PC-3 (cell line): ENCODE measurements at places on chromosomes 1 and 21.

- no peaks in the 10 kb centered on the region for H3K27me3 ChIP-seq
- peak overlapping the region; percentile 52 for H3K27ac ChIP-seq
- H3K4me1 ChIP-seq, result peaks cover 60% of the 10 kb centered on the region
Observed at GRCh38 chr1:16151196-16151994, 4.5 kb downstream of the EPHA2 start.

- DNase-seq, result no peak
- H3K27me3 ChIP-seq, result no peaks in the 10 kb centered on the region
- no peak overlapping the region for H3K4me3 ChIP-seq
Observed at GRCh38 chr1:70210820-70211219, 5.4 kb upstream of the LRRC40 start.

DNA sequence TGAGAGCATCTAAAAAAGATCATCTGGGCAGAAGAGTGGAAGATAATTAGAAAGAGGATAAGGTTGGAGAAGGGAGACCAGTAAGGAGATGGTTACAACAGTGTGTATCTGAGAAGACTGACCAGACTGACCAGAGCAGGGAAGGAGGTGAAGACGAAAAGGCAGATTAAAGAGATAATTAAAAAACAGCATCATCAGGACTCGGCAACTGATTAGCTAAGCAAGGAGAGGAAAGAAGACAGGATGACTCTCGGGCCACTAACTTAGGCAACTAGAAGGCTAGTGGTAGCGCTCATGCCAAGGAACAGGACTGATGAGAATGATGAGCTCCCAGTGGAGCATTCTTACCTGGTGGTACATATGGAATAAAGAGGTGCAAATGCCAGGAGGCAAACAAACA, 3.9 kb downstream of the RBM34 start:
- DNase-seq, result no peak
- H3K4me1 ChIP-seq, result peaks cover 19% of the 10 kb centered on the region
- H3K36me3 ChIP-seq, result peaks cover 17% of the 10 kb centered on the region
- no peaks in the 10 kb centered on the region for H3K27me3 ChIP-seq

DNA sequence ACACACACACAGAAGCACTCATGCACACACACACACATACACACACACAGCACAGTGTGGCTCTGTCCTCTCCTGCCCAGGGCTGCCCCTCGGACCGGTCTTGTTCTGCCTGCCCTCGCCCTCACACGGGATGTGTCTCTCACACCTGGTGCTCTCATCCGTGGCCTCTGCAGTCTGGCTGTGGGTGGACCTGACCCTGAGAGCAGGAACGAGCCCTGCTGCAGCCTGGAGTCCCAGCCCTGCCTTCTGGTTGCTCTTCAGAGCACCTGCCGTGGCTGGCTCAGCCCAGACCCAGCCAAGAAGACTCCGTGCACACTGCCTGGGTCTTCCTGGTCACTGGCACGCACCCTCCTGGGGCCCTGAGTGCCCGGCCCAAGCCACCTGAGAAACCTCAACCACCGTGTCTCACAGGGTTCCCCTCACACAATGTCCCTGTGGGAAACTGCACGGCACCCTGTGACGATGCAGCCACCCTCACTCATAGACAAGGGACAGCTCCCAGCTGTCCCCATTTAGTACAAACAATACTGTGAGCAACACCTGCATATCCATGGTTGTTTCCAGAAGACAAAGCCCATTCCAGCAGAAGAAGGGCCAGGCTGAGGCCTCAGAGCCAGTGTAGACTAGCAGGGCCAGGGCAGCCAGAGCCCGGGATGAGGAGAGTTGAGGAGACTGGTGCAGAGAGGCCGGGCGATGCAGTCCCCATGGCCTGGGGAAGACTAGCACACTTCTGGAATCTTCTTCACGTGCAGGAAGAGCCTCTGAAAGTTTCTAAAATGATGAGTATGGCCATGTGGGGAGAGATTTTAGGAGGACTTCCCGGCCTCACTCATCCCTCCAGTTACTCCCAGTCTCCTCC, 234.0 kb downstream of the NPHP4 start:
- H3K4me1 ChIP-seq, result no peaks in the 10 kb centered on the region
- no peak overlapping the region for H3K4me3 ChIP-seq
- H3K36me3 ChIP-seq, result no peaks in the 10 kb centered on the region
- H3K27me3 ChIP-seq, result peaks cover 96% of the 10 kb centered on the region
